ENCODE measurements at places on chromosomes 3 and 15. TPM values are rescaled to one million over a fixed set of nuclear protein-coding genes. Genes with fewer than 3 reads are reported as not detected.

The SI gene
- polyA plus RNA-seq, result not detected

The CCNB2 gene
- 1.4 TPM for polyA plus RNA-seq

The FAM3D gene
- not detected for polyA plus RNA-seq

The CHL1 gene
- 62.3 TPM for polyA plus RNA-seq

The TMC3 gene
- polyA plus RNA-seq, result not detected

The ATP13A4 gene
- polyA plus RNA-seq, result 1.9 TPM

The UBA5 gene
- polyA plus RNA-seq, result 13.7 TPM

The PRR23E gene
- not detected for polyA plus RNA-seq

The CSTA gene
- polyA plus RNA-seq, result not detected

The NANOGP8 gene
- not detected for polyA plus RNA-seq

The PP2D1 gene
- polyA plus RNA-seq, result not detected

The LINGO1 gene
- polyA plus RNA-seq, result 0.60 TPM

The TAGLN3 gene
- 15.0 TPM for polyA plus RNA-seq

The DAZL gene
- not detected for polyA plus RNA-seq

The WDR76 gene
- polyA plus RNA-seq, result 0.15 TPM

The NFKBIZ gene
- polyA plus RNA-seq, result 0.94 TPM

The TMEM212 gene
- not detected for polyA plus RNA-seq

The PROS1 gene
- 6.2 TPM for polyA plus RNA-seq

The AHSG gene
- not detected for polyA plus RNA-seq

The PATL2 gene
- not detected for polyA plus RNA-seq

The CCPG1 gene
- 212 TPM for polyA plus RNA-seq

The EPHB3 gene
- 0.05 TPM for polyA plus RNA-seq

The ALDH1A3 gene
- polyA plus RNA-seq, result 37.4 TPM

The TTLL13 gene
- 0.31 TPM for polyA plus RNA-seq

The CCDC54 gene
- not detected for polyA plus RNA-seq

The VGLL3 gene
- 0.22 TPM for polyA plus RNA-seq

The FEZF2 gene
- not detected for polyA plus RNA-seq

The DNASE1L3 gene
- not detected for polyA plus RNA-seq

The SCG5 gene
- polyA plus RNA-seq, result 790 TPM

The LRRIQ4 gene
- polyA plus RNA-seq, result not detected

The ZPLD1 gene
- polyA plus RNA-seq, result not detected

The REC114 gene
- polyA plus RNA-seq, result not detected

The SCAP gene
- polyA plus RNA-seq, result 17.1 TPM

The COLQ gene
- not detected for polyA plus RNA-seq

The TPRG1 gene
- polyA plus RNA-seq, result not detected

The FBXL22 gene
- polyA plus RNA-seq, result not detected

The KLHL6 gene
- not detected for polyA plus RNA-seq
